ENCODE measurements at places on chromosomes 4 and X.

DNA sequence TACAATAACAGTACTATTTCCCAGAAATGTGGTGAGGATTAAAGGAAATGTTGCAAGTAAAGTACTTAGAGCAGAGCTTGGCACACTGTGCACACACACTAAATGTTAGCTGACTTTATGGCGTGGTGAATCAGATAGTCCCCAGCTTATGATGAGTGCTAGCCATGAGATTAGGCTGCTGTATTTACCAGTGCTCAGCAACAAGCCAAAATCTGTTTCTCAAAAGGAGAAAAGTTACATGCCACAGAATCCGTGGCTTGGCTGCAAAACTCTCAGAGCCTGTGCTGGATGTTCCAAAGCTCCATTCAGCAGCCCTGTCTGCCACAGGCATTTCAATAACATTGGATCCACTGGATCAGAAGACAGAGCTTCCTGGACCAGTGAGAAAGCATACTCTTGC is 12.8 kb upstream of the STBD1 start:
- no peak for DNase-seq

GRCh38 chr4:74324262-74324661 is 16.0 kb downstream of the EPGN start:
- DNase-seq: no peak

DNA sequence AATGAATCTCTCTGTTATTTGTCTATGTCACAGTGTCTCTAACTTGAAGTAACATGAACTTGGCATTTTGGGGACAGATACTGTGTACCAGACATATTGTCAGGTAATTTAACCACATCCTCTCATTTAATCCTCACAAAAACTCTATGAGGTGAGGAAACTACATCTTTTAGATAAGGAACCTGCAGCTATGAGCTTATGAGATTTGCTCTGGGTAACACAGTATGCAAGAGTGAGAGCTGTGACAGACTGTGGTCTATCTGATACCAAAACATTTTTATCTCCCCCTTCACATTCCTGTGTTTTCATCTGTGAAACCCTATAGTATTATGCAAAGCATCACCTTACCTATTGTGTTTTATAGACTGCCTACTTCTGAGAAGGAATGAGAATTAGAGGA is 58.4 kb upstream of the HS3ST1 start:
- DNase-seq: no peak

- no peak for DNase-seq
Measured at GRCh38 chr4:147991543-147992283, 259.8 kb downstream of the ARHGAP10 start.

GRCh38 chr4:46870411-46870810 is 38.6 kb downstream of the COX7B2 start:
- DNase-seq: no peak

DNA sequence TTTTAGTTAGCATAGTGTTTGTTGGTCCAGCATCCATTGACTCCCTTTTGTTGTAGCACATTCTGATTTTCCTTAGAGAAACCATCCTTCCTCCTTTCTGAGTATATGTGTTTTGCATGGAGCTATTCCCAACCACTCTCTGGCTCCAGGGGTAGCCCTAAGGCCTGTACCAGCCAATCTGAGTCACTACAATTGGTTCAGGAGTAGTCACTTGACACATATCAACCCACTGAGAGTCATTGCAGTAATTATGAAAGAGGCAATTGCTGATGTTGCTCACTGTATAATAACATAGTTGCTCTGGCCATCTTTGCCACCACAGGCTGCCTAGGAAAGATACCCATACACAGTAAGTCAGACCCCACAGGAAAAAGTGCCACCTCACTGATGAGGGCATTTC is 71.2 kb upstream of the GRID2 start:
- DNase-seq: no peak

GRCh38 chr4:76726176-76726575 is 171.8 kb downstream of the SOWAHB start:
- no peak for DNase-seq

GRCh38 chrX:1537031-1537715 is at the start of gene P2RY8:
TSS of gene P2RY8 (minus strand) at chrX:1537185. CDS start at chrX:1466558, 70,627 bp downstream.
- DNase-seq: peak; percentile 39

- no peak for DNase-seq
Measured at GRCh38 chrX:13816643-13817627, at the start of gene GPM6B. TSS of gene GPM6B (minus strand) at chrX:13817093. CDS start at chrX:13816904, 189 bp downstream.

- DNase-seq: no peak
Measured at GRCh38 chr4:69601065-69601464, 38.4 kb downstream of the UGT2A2 start.

DNA sequence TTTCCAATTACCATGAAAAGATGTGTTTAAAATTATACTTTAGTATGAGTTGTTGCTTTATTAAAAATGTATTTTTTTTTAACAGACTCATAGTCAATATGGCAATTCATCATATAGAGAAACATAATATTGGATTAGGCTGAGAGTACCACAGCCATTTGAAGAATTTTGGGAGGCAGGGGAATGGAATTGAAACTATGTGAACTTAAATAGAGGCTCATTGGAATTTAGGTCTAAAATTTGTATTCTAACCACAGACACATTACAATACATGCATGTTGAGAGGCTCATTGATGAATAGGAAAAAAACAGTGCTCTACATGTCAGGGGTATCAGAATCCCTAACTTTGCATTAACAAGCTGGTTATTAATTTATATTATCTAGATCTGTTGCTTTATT is 269.6 kb downstream of the DKK2 start:
- no peak for DNase-seq

GRCh38 chrX:97397371-97397770 is 513.7 kb downstream of the RPA4 start:
- no peak for DNase-seq

DNA sequence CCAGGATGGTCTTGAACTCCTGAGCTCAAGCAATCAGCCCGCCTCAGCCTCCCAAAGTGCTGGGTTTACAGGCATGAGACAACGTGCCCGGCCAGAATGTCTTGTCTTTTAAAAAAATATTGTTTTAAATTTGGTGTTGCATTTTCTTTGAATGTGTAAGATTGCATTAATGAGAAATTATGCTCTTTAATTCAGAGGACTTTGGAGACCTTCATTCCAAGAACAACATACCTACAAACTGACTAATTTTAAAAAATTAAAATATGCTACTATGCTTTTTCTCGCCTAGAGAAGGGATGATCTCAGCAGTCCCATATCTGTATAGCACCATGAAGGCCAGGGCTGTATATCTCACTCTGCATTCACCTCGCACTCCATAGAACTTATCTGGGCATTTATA is 204.3 kb upstream of the SLC7A11 start:
- no peak for DNase-seq

DNA sequence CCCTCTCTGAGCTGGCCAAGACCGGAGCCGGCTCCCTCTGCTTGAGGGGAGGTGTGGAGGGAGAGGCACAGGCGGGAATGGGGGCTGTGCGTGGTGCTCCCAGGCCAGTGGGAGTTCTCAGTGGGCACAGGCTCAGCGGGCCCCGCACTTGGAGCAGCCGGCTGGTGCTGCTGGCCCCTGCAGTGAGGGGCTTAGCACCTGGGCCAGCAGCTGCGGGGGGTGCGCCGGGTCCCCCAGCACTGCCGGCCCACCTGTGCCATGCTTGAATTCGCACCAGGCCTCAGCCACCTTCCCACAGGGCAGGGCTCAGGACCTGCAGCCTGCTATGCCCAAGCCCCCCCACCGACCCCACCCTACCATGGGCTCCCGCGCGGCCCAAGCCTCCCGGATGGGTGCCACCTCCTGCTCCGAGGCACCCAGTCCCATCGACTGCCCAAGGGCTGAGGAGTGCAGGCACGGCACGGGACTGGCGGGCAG is 602.5 kb downstream of the KCTD8 start:
- no peak for DNase-seq

DNA sequence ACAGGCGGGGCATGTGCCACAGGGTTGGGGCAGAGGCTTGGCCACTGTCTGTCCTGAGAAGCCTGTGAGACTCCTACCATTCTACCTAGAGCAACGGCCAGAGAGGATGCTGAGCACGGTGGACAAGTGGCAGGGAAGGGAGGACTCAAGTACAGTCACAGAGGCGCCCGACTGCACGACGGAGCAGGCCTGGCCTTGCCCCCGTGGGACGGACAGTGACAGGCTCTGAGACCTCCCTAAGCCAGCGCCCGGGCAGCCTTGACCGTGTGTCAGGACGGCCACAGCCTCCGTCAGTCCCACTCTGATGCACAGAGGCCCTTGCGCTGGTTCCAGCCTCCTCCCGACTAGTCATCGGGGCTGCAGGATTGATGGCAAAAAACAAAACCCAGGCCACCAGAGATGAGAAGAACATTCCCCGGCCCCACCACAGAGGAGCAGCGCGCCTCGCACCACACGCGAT is 36.7 kb upstream of the MXD4 start:
- no peak for DNase-seq

DNA sequence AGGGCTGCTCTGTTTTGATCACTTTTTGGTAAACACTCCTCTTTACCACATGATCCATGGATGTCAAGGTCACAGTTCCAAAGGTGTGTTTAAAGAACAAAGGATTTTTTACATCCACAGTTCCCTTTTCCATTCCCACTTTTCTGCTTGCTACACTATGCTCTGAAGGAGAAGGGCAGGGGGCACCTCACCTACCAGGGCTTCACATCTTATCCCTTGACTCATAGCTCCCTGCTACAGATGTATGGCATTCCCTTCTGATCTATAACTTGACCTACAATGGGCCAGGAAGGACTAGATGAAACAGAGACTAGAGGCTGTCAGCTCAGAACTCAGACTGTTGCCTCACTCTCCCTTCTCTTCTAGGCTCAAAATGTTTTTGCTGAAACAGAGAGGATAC is 233.1 kb upstream of the RPS6KA3 start:
- no peak for DNase-seq

GRCh38 chrX:48934581-48935300 is 15.9 kb upstream of the PIM2 start:
- DNase-seq: no peak

GRCh38 chrX:106707771-106708454 is 18.6 kb upstream of the RNF128 start:
- no peak for DNase-seq

- DNase-seq: no peak
Measured at GRCh38 chr4:158540125-158540907, 18.6 kb downstream of the RXFP1 start.

DNA sequence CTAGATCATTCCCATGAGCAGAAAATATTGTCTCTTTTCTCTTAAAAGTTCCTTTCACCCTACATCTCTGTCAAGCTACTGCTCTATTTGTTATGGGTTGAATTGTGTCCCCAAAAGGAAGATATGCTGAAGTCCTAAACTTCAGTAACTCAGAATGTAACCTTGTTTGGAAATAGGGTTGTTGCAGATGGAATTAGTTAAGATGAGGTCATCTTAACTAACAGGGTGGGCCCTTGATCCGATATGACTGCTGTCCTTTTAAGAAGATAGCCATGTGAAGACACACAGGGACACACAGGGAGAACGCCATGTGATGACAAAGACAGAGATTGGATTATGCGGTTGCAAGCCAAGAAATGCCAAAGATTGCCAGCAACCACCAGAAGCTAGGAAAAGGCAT is 12.8 kb upstream of the SLC39A8 start:
- DNase-seq: no peak

- DNase-seq: no peak
Measured at GRCh38 chr4:152956650-152957436, 20.7 kb downstream of the FHDC1 start.

DNA sequence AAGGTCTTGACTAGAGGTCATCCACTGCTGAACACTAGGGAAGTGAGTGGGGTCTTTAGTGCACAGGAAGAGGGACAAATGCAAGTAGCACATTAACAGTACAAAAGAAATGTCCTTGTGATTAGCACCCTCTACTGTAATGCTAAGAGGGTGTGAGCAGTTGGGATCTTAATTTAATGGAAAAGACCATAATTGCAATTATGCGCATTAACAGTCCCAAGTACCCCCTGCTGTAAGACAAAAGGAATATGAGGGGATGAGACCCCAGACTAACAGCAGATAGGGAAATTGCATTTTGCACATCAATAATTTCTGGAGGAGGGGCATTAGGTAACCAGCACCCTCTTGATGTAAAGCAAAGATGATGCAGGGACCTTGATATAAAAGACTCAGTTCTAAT is 285.0 kb downstream of the CHIC1 start:
- DNase-seq: no peak

- DNase-seq: no peak
Measured at GRCh38 chrX:77949840-77950239, 19.6 kb downstream of the PGAM4 start.

GRCh38 chrX:42944381-42944998 is 166.5 kb upstream of the PPP1R2C start:
- no peak for DNase-seq

GRCh38 chr4:31193521-31193920 is 473.4 kb downstream of the PCDH7 start:
- DNase-seq: no peak

DNA sequence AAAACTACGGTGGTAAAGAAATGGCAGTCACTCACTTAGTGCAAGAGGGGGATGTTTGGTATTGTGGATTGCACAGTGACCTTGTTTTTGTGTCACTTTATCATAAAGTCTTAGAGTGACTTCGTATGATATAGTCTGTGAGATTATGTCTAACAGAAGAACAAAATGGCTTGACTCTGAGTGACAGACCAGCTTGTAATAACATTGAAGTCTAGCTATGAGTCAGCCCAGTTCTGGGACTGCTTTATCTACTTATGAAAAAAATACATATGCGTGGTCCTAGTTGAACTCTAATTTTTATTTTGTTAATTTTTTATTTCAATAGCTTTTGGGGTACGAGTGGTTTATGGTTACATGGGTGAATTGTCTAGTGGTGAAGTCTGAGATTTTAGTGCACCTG is 20.0 kb downstream of the DCLK2 start:
- DNase-seq: no peak

DNA sequence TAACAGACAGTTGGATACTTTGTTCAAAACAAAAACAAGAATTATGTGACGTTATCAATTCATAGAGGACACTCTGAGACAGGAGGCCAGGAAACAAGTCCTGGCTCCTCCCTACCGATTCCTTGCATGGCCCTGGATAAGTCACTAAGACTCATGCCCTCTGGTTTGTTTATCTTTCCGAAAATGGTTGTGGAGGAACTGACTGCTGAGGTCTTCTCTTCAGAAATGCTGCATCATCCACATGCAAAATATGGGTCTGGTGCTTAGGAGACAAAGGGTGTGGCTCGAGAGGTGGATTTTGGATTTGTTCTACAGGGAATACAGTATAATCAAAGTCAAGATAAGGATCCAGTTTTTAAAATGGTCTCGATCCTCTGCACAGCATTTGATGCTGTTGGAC is 130.9 kb downstream of the RELL1 start:
- no peak for DNase-seq

DNA sequence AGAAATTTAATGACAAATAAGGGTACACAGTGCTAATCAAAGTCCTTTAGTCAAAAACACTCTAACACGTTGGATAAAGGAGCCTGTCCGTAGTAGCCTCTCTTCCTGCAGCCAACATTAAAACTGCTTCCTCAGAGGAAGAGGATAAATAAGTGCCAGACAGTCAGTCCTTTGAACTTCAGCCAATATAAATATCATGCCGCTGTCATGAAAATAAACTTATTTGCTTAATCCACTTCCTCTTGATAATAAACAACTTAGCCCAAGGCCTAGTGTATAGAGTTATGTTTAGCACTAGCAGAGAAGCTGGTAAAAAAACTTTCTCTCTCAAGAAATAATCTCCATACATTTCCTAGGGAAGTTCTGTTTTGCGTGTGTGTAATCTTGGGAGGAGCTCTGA is 196.7 kb downstream of the HS3ST1 start:
- DNase-seq: no peak

Data from activated naive CD8-positive, alpha-beta T cell treated with anti-CD3 and anti-CD28 coated beads, Interleukin-2, amount 50 U/mL, for 16 hours (primary cell).